ENCODE measurements at places on chromosomes 3 and 15.

- no peak for DNase-seq
Measured at GRCh38 chr3:172103724-172104123, 64.3 kb downstream of the FNDC3B start.

- DNase-seq, result no peak
Measured at GRCh38 chr3:36972163-36972562, 20.8 kb downstream of the EPM2AIP1 start.

GRCh38 chr3:41662288-41662687 lies 299.6 kb downstream of the ULK4 start:
- no peak for DNase-seq

DNA sequence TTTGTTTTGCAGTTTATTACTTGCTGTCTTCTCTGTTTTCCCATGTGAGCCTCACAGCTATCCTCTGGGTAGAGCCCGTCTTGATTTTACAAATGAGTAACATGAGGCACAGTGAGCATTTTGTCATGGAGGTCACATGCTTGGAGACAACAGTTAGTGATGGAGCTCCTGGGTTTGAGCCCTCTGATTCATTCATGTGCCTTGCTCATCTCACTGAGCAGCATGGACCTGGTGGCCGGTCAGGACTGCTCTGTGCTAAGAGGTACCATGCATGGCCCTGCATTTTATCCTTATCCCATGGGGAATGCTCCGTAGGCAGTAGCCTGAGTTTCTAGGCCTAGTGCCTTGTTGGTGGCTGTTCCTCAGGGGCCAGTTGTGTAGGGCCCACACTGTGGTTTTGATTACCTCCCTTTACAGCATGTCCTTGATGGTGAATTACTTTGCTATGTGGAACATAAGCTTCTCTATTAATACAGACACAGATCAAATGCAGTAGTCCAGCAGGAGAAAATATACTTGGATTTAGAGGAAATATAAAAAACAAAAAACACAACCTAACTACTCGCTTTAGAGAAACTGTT lies 35.6 kb downstream of the MAP2K5 start:
- DNase-seq, result no peak

- no peak for DNase-seq
Measured at GRCh38 chr3:50100956-50101845, 12.5 kb downstream of the RBM5 start.

Data from pulmonary artery endothelial cell (primary cell).